Right atrium auricular region (tissue), 2 donors: ENCODE measurements at places on chromosomes 13 and 19. TPM values are rescaled to one million over a fixed set of nuclear protein-coding genes. Genes with fewer than 3 reads are reported as not detected.

GRCh38 chr13:99226513-99226912, 25.9 kb downstream of the UBAC2 start:
- no peak for DNase-seq

GRCh38 chr13:21616880-21617279, 12.9 kb upstream of the MICU2 start:
- no peak for DNase-seq

- peak; percentile 89 for DNase-seq
These were observed at the start of gene ZNF814 for GRCh38 chr19:57888560-57889231. Gene ZNF814 (minus strand): TSS chr19:57889037. CDS start chr19:57888802, 235 bp downstream.

DNA sequence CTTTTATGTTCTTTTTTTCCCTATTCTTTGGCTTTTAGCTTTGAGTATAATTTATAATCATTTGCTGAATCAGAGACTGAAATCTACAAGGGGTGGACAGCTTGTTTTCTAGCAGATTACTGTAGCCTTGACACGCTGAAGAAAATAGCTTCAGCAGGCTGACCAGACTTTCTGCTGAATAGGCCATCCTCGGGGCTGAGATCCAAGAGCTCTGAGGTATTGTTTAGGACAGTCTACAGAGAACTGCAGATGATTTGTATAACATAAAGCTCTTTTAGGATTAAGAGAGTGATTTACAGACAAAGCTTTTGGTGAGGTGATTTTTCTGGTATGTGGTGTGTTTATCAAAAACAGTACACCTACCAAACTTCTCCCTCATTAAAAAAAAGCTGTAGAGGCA, 16.8 kb downstream of the POLR1D start:
- DNase-seq, result no peak

- no peak for DNase-seq
These were observed 619.2 kb upstream of the SGCG start for GRCh38 chr13:22561581-22561980.

SIGLEC10 gene
- 7.7 TPM for total RNA-seq
